ENCODE measurements at places on chromosomes 3 and 15.

GRCh38 chr3:192620275-192620674 is 107.1 kb downstream of the FGF12 start:
- DNase-seq = no peak

DNA sequence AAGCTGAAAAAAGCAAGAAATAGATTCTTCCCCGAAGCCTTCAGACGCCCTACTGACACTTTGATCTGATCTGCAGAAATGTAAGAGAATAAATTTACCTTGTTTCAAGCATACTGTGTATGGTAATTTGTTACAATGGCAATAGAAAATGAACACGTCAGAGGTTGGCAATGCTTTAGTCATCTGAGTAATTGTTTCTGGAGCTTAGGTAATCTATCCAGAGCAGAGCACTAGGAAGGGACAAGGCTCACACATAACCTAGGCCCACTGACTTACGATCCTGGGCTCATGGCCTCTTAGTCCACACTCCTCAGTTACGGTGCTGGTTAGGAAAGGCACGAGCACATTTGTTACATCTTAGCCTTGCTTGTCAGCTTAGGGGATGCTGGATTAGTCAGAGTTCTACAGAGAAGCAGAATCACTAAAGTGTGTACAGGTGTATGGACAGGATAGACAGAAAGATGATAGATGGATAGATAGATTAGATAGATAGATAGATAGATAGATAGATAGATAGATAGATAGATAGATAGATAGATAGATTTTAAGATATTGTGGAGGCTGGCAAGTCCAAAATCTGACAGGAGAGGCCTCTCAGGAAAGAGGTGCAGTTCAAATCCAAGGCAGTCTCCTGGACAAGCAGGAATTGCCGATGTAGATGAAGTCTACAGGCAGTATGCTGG is 46.8 kb upstream of the TBC1D23 start:
- DNase-seq = no peak

DNA sequence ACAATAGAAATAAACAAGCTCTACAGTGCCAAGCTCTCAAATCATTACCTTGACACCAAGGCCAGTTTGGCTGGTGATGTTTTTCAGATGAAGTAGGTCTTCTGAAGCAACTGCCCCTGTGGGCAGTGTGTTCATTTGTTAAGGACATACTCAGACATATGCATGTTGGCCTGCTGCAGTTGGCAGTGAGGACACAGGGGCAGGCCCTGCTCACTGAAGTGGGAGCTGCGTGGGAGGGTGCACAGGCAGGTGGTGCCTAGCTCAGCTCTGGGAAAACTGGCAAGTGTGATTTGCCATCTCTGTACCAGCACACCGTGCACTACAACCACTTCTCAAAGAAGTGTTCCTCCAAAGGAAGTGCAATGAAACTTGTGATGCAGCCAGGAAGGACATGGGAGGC is 28.5 kb upstream of the SNRK start:
- DNase-seq = no peak

DNA sequence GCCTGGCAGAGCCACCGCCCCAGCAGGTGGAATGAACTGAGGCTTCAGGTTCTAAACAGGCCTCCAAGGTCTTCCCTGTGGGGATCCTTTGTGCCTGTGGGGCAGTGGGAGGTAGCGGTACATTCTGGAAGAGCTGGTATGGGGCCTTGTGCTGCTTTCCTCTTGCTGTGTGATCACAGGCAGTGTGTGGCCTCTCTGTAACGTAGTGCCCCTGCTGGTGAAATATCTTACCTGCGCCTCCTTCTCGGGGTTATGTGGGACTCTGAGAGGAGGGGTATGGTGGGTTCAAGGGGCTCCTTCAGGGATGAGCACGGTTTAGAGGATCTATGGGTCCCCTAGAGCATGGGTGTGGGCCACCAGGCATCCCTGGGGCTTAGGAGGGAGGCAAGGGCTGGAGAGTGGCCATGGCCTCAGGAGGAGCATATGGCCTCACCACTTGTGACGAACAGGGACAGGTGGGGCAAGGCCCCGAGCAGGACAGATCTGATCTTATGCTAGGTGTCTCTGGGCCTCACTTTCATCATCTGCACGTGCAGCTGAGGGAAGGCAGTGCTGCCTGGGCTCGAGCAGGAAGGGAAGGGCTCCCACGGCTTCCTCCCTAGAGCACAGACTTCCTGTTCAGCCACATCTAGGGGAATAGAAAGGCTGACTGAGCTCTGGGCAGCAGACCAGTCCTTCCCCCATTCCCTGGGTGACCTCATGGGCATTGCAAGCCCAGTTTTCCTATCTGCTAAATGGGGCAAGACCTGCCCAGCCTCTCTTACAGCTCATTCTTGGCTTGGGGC is 1.9 kb upstream of the ALS2CL start:
- DNase-seq = no peak

DNA sequence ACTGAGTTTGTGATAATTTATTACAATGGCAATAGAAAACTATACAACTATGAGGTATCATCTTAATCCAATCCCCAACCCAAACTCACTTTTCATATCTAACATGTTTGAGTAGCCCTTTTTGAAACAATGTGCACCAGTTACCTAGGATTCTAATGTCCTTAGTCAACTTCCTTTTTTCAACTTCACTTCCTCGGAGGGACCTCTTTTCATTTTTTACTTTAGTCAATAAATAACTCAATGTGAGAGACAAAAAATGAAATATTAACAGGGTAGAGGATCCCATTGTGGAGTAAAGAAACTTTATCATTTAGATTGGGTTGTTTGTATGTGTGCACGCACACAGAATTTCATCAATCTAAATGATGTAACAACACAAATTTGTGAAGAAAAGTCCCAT is 193.6 kb upstream of the LRRC3B start:
- DNase-seq = no peak
